ENCODE measurements at places on chromosomes 1 and 21.

DNA sequence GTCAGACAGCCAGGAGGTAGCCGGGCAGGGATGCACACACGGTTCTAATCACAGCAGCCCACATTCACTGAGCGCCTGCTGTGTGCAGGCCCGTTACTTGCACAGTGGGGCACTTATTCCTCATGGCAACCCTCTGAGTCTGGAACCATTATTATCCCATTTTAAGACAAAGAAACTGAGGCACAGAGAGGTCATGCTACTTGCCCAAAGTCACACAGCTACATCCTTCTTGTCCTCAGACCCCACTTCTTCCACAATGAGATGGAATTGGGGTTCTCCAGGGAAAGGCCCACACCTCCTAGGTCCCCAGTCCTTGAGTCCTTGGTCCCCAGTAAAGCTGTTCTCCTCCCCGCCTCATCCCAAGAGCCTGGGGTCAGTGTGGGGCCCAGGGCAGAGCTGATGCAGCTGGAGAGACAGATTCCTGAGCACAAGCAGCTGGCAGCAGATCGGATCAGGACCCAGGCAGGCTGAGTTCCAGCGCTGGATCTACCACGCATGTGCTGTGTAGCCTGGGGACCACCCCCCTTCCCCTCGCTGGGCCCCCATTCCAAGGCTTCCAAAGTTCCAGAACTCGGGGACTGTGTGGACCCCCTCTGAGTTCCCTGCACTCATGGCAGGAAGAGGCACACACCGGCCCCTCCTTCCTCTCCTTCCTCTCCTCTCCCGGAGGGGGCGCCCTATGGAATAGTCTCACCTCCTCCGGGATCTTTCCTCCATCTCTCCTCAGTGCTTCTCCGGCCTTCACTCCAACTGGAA, 393.4 kb downstream of the MATN1 start:
- DNase-seq: no peak
- no peak overlapping the region for H3K4me3 ChIP-seq
- H3K36me3 ChIP-seq: no peaks in the 10 kb centered on the region
- H3K27ac ChIP-seq: no peak overlapping the region
- H3K27me3 ChIP-seq: no peaks in the 10 kb centered on the region

DNA sequence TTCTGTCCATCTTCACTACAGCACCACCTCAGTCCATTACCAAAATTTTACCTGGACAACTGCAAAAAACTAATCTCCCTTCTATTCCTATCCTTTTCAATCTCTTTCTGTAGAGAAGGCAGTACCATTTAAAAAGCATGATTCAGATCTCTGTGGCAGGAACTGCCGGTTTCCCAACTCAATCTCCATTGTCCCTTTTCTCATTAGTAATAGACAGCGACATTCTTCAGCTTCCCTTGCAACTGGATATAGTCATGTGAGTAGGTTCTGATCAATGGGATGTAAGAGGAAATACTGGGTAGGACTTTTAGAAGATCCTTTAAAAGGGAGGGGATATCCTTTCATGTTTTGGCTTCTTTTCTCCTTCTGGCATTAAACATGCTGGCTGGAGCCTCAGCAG, 74.9 kb downstream of the ADCY10 start:
- no peaks in the 10 kb centered on the region for H3K36me3 ChIP-seq
- no peak overlapping the region for H3K27ac ChIP-seq
- H3K4me1 ChIP-seq: no peaks in the 10 kb centered on the region
- no peak for DNase-seq

DNA sequence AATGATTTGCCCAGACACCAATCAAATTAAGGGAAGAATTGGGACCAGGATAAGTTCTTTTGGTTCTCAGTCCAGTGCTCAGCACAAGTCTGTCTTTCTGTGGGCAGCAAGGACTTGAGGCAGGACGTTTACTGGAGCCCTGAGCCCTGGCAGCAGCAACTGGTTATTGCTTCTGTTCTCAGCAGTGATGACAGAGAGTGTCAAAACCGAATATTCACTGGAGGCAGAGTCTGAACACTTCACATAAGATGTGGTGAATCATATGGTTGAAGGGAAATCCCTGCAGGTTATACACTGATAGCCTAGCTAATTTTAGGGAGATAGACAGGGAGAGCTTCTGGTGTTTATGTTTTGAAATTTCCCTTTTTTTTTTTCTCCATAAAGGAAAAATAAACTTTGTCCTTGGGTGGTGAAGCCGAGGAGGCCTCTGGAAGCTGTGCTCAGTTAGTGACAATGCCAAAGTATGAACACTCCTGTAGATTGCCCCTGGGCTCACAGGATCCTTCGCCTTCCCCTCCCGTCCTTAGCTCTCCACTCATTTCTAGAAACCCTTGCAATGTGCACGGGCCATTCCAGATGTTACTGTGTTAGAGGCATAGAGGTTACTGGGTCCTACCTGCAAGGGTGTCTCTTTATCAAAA, 26.3 kb upstream of the TSPAN2 start:
- H3K36me3 ChIP-seq: no peaks in the 10 kb centered on the region
- DNase-seq: no peak
- no peaks in the 10 kb centered on the region for H3K27me3 ChIP-seq
- H3K4me3 ChIP-seq: no peak overlapping the region
- no peak overlapping the region for H3K27ac ChIP-seq

DNA sequence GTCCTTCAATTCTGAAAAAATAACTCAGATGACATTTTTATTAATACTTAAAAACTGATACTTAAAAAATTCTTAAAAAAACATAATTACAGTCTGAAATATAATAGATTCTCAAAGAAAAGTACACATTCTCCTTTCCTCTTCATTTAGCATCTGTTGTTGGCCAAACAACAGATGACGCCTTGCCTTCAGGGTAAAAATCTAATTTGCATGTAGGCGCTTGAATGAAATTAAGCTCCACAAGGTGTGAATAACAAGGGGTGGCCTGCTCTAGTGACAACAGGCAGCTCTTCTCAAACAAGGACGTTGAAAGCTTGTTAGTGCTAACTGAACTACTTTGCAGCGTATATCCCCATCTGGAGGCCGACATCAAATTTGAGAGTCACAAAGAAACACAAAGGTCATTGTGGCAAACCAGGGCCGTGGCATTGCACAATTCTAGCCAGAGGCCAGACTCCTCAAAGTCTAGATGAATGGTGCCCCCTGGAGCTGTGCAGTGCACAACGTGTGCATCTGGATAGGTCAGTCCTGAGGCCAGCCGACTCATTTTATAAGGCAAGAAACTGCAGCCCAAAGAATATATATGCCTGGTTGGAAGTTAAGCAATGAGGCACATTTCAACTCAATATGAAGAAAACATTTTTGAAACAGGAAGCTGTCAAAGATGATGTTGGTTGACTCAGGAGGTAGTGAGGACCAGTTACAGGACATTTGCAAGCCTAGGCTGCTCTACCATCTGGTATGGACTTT, 459.2 kb upstream of the RUNX1 start:
- no peak overlapping the region for H3K27ac ChIP-seq
- H3K4me1 ChIP-seq: peaks cover 13% of the 10 kb centered on the region
- H3K4me3 ChIP-seq: no peak overlapping the region
- no peaks in the 10 kb centered on the region for H3K36me3 ChIP-seq
- no peaks in the 10 kb centered on the region for H3K27me3 ChIP-seq

Data from CD4-positive, alpha-beta memory T cell (primary cell).